ENCODE measurements at places on chromosomes 4 and X. TPM values are rescaled to one million over a fixed set of nuclear protein-coding genes. Genes with fewer than 3 reads are reported as not detected.

MUC7 gene
- not detected for total RNA-seq

RAI2 gene
- total RNA-seq = 0.50 TPM

USP26 gene
- total RNA-seq = not detected

PPP4R3C gene
- total RNA-seq = not detected

AFAP1 gene
- 62.7 TPM for total RNA-seq
